ENCODE measurements at places on chromosomes 2 and 18. TPM values are rescaled to one million over a fixed set of nuclear protein-coding genes. Genes with fewer than 3 reads are reported as not detected.

The ZNF2 gene
- total RNA-seq = 5.2 TPM

The MC4R gene
- not detected for total RNA-seq

The NT5DC4 gene
- not detected for total RNA-seq

The PID1 gene
- 37.6 TPM for total RNA-seq

The CPS1 gene
- total RNA-seq = 9.1 TPM

The ANKRD39 gene
- total RNA-seq = 7.4 TPM

The ASB18 gene
- not detected for total RNA-seq

The RESP18 gene
- total RNA-seq = not detected

The ABCA12 gene
- 0.05 TPM for total RNA-seq

The UGT1A4 gene
- 0.34 TPM for total RNA-seq

The BCL11A gene
- not detected for total RNA-seq

The STPG4 gene
- 0.20 TPM for total RNA-seq

The SKA1 gene
- total RNA-seq = 0.62 TPM

The LCT gene
- not detected for total RNA-seq

The GPBAR1 gene
- 0.50 TPM for total RNA-seq

The CTAGE1 gene
- not detected for total RNA-seq

The UNC80 gene
- total RNA-seq = not detected

The DSG4 gene
- not detected for total RNA-seq

The HNMT gene
- 50.9 TPM for total RNA-seq

The UGT1A6 gene
- not detected for total RNA-seq

The INPP5D gene
- total RNA-seq = 0.10 TPM

The BUB1 gene
- 2.2 TPM for total RNA-seq

The EDAR gene
- not detected for total RNA-seq

The GKN1 gene
- total RNA-seq = not detected

The UGT1A3 gene
- total RNA-seq = not detected

The MDH1B gene
- 0.64 TPM for total RNA-seq

The C1QL2 gene
- total RNA-seq = not detected
